ENCODE measurements at places on chromosomes 1 and 21.

DNA sequence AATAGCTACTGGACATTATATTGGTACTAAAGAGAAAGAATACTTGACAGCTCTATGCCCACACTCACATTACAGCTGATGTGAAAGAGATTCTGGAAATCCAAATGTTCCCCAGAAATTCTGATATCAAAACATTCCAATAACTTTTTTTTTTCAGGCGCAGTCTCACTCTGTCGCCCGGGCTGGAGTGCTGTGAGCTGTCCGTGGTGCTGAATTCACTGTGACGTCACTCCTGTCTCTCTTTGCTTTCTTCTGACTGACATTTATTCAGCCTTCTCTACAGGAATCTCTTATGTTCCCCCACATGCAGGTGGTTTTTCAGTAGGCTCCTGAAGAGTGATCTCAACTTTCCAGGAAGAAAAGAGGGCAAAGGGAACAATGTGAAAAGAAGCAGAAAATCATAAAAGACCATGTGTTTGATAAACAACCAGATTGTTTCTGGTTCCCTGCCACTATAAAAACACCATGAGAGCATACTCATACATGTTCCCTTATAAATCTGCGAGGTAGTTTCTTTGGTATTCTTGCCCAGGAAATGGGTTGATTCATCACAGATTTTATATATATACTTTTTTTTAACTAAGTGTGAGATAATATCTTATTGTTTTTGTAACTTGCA is 6.2 kb downstream of the S100A7A start:
- peak; percentile 6 for DNase-seq

- no peak for DNase-seq
Observed at GRCh38 chr1:234927312-234927970, 201.2 kb downstream of the TOMM20 start.

DNA sequence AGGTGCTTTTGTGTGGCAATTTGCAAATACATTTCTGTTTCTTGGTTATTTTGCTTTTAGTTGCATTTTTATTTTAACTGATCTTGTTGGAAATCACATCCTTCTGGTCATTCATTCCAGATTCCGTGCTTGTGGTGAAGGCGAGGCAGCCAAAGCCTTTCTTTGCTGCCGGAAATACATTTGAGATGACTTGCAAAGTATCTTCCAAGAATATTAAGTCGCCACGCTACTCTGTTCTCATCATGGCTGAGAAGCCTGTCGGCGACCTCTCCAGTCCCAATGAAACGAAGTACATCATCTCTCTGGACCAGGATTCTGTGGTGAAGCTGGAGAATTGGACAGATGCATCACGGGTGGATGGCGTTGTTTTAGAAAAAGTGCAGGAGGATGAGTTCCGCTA is 34.8 kb upstream of the CD101 start:
- no peak for DNase-seq

DNA sequence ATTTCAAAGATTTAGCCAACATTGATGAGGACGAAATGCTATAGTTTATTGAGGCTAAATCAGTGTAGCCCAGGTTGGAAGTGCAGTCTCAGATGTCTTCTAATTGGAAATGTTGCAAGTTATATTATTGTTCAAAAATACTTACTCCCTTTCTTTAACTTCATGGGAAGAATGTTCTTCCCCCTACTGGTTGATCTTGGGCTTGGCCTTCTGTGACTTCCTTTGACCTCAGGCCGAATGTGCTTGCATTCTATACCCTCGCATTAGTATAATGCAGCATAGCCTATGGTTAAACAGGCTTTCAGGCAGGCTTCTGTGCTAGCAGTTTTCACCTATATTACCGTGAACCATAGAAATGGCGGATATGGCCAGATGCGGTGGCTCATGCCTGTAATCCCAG is 77.3 kb downstream of the RPE65 start:
- DNase-seq = no peak

- DNase-seq = no peak
Observed at GRCh38 chr1:213399695-213400094, 348.7 kb downstream of the RPS6KC1 start.

GRCh38 chr1:7942214-7942921 is 1.7 kb upstream of the TNFRSF9 start:
- DNase-seq = peak; percentile 17

DNA sequence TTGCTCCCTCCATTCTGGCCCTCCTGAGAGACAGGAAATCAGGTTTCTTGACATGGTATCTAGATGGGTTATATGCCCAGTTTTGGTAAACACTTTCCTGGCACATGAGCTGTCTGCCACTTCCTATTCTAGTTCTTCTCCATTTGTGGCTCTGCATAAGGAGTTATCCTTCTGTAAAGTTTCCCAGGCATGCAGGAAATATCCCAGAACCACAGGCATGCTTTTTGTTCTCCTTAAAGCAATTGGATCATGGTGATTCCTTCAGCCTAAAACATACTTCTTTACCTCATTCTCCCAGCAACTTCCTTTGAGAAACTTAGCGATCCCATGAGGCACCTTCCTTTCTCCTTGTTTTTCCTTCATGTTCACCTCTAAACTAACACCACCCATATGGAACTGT is 199.8 kb downstream of the CRB1 start:
- DNase-seq = no peak

DNA sequence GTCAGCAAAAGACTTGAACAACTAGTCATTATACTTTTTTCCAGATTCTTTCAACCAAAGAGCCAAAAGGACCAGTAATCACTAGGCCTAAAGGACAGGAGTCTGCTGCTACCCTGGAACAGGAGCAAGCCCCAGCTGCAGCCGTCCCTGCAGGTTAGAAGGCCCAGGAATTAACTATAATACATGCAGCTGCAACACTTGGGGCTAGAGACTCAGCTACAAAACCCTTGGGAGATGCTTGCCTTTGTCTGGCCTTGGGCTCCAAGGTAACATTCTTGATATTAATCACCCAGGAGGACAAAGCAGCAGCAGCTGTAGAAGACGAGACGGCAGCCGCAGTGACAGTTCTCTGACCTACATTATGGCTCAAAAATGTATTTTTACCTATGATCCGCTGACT is 841.2 kb upstream of the ADGRL4 start:
- no peak for DNase-seq

- no peak for DNase-seq
Observed at GRCh38 chr1:232844791-232845190, 39.6 kb downstream of the MAP10 start.

Data from KG1 (cell line).